ENCODE measurements at places on chromosomes 7 and 10.
A peak's percentile ranks its signal among the peaks of the same experiment; 100 is the strongest.

GRCh38 chr10:132311338-132311939, 3.7 kb upstream of the STK32C start:
- DNase-seq: peak; percentile 51

- no peak for DNase-seq
Measured at GRCh38 chr7:83451501-83452045, 197.4 kb downstream of the SEMA3E start.

- DNase-seq: no peak
Measured at GRCh38 chr10:91111060-91111459, 109.4 kb upstream of the PCGF5 start.

DNA sequence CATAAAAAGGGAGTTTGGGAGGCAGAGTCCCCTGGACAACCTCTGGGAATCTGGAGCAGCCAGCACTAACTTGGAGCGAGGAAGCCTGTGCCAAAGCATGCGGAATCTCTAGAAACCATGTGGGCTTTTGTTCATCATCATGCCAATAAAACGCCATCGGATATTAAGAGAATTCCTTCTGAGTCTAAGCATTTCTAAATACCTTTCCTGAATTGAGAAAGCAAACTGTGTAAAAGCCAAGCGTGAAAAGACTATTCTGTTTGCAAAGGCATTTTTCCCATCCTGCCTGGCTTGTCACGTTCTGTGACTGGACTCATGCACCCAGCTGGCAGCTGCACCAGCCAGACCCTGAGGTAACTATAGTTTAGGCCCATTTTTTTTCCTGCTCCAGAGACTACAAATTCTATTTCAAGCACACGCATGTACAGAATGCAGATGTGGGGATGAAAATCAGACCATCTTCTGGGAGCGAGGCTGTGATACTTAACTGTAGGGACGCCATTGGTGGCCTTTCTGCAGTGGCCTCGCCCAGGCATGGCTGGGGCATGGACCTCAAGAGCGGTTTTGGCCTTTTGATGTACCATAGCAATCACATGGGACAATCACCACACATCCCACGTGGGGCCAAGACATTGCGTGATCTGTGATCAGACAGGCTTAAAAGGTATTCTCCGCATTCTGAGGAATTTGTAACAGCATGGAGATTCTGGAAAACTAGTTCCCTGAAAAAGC, 218.9 kb downstream of the KIAA1217 start:
- DNase-seq: no peak

DNA sequence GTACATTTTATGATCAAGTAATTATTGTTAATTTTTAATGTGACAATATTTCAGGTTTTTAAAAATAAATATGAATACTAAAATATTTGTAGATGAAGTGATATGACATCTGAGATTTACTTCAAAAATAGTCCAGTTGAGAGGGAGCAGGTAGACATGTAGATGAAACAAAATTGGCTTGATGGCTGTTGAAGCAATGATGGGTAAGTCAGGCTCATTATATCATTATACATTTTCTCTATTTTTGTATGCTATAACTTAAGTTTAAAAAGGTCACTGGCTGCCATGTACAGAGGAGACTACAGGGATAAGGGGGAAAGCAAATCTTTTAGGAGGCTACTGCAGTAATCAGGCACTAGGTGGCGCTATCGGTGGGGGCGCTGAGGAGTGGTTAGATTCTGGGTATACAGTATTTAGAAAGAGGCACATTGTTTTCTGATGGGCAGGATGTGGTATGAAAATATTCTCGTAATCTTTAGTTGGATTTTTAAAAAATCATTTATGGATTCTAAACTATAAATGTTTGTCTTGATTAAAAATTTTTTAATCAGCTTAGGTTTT, 189.8 kb upstream of the IMMP2L start:
- peak; percentile 40 for DNase-seq

GRCh38 chr10:9294132-9294663, 1239.7 kb downstream of the GATA3 start:
- no peak for DNase-seq

DNA sequence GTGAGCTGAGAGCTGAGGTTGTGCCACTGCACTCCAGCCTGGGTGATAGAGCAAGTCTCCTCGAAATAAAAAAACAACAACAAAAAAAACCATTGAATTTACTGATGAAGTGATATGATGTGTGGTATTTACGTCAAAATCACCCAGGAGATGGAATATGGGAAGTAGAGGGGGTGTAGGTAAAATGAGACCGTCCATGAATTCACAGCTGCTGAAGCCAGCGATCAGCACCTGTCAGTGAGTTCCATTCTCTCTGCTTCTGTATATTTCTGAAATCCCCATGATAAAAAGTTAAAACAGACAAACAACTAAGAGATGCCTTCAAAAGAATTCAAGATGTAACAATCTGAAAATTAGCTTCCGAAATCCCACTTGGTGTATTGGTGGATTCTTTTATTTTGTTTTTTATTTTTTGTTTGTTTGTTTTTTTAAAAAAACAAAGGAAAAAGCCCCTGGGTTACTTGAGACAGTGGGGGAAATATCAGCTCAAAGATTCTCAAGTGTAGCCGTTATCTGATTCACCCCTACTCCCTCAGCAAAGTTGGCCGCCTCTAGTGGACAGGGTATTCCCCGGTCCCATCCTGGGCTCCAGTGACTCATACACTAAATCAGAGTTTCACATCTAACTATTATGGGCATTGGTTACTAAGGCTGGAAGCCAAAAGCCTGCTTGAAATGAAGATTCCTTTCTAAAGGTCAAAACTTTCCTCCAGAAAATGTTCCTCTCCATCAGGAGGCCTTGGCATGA, 76.4 kb downstream of the MAP3K8 start:
- peak; percentile 24 for DNase-seq

GRCh38 chr7:28293527-28293835, 112.9 kb upstream of the JAZF1 start:
- no peak for DNase-seq

DNA sequence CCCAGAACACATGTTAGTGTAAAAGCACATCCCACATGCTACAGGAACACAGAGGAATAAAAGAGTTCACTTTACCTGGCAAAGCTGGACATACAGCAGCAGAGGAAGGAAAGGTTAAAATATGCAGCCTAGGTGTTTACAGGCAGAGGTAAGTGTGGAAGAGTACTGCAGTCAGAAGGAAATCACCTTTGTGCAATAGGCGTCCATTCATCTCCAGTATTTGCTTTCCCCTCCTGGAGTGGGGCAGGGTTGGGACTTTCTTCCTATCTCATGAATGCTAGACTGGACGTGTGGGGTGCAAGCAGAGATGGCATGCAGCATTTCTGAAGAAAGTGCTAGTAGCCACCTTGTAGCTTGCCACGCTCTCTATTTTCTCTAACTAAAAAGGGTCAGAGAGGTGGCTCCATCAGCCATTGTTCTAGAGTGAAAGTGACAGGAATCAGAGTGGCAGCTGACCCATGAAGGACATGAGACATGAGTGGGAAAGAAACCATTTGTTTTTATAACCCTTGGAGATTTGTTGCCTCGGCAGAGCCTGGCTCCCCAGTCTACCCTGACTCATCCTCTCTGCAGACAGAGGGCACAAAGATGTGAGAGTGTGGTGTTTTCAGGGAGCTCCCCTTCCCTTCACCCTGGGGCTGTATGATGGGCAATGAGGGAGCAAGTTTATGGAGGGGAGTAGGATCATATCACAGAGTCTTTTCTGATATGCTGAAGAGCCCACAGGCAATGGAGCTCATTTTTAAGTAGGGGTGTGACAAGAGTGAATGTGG, 101.2 kb upstream of the SEC61G start:
- DNase-seq: no peak

DNA sequence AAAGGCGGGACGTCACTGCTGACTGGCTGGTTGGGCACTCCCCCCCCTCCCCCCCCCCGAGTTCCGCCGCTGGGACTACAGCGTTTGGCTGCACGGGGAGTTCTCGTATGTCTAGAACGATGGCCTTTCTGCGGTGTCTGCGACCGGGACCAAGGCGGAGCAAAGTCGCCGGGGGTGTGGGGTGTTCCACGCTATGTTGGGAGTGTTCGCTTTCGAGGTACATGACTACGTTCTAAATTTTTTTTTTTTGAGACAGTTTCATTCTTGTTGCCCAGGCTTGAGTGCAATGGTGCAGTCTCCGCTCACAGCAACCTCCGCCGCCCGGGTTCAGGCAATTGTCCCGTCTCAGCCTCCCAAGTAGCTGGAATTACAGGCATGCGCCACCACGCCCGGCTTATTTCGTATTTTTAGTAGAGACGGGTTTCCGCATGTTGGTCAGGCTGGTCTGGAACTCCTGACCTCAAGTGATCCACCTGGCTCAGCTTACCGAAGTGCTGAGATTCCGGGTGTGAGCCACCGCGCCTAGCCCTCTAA, 573 bp upstream of the IDI1 start:
- no peak for DNase-seq

GRCh38 chr7:31991846-31992245, 78.4 kb downstream of the PDE1C start:
- no peak for DNase-seq

GRCh38 chr7:44101966-44102845, 1.9 kb upstream of the AEBP1 start:
- no peak for DNase-seq

- DNase-seq: no peak
Measured at GRCh38 chr7:139651914-139652313, 125.9 kb downstream of the HIPK2 start.

GRCh38 chr7:106039486-106040060, 72.5 kb downstream of the SYPL1 start:
- no peak for DNase-seq

DNA sequence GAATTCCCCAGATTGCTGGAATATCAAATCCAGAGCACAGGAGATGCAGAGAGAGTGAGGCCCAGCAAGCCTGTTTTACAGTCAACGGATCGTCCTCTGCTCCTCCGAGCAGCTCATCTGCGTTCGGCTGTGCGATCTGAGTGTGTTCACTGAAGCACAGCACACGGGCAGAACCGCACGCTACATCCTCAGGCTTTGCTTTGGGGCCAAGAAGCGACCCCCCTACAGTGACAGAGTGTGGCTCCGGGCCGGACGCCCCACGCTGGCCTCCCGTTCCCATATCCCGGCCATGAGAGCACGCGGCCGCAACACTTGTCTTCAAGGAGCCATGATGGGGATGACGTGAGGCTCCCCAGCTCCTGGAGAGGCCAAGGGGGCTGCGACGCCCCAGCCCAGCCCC, 431.4 kb downstream of the DNAJB6 start:
- no peak for DNase-seq

- no peak for DNase-seq
Measured at GRCh38 chr7:876972-877311, 588 bp downstream of the GET4 start.

- DNase-seq: no peak
Measured at GRCh38 chr10:20271490-20271889, 455.3 kb downstream of the PLXDC2 start.

GRCh38 chr10:104910712-104911111, 269.6 kb downstream of the SORCS3 start:
- DNase-seq: no peak

DNA sequence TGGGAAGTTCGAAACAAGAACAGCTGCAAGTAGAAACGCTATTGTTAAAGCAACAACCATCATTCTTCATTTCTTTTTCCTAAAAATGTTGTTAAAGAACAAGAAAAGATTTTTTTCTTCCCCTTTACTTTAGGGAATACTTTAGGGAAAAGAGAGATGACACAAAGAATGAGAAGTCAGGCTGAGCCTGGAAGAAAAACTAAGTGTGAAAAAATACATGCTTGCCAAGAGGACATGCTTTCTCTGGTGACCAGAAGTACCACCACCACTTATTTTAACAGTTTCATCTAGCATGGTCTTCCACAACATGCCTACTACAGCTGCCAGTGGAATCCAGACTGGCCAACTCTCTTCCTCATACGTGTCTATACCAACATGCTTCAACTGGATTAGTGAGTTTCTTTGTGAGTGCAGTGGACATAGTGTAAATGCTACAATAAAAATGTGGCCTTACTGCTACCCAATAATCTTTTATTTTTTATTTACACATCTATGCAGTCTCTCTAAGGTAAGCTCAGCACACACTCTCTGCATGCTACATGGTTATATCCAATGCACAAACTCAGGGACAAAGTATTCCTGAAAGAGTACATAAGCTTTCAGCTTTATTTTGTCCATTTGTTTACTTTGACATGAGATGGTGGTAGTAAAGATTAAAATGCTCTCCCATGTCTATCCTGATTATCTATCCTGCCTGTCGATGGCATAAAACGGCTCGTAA, 196.2 kb downstream of the TAX1BP1 start:
- no peak for DNase-seq

DNA sequence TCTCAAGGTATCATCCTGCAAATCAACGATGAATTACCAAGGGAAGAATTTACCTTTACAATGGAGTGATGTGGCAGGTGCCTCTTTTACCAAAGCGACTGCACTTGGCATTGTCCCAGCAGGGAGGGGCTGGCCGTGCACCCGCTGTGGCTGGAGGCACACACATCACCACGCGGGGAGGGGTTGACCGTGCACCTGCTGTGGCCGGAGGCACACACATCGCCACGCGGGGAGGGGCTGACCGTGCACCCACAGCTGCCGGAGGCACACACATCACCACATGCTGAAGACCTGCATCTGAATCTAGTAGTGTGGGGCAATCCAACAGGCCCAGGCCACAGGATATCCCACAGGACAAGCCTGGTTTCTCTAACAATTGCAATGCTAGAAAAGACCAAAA, 493.5 kb downstream of the DNAJB6 start:
- no peak for DNase-seq

DNA sequence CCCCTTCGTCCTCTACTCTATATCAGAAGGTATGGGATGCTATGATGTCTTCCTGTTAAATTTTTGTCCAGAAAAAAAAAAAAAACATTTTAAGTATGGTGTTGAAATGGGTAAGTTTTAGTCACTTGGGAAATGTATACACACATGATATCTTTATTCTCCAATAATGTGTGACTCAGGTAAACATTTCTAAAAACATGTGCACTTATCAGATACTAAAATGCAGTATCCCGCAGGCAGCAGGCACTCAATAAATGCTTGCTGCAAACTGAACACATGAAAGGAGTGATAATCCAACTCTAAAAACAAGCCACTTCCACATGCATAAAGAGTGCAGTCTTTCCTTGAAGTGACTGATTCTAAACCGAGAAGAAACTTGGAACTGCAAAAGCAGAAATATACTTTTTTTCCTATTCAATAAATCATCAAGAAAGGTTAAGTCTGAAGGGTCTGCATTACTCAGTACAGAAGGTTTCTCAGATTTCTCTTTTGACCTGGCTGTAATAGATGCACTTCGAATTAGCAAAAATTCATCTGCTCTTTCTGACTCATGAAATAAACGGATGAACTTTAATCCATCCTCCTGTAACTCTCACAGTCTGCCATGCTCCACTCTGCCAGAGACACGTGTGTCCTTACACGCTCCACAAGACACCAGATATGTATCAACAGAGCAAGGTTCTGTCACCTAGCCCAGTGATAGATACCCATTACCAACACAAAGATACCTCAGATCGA, 84.0 kb downstream of the HIPK2 start:
- no peak for DNase-seq

Measured in stimulated activated effector memory CD8-positive, alpha-beta T cell treated with anti-CD3 and anti-CD28 coated beads, Interleukin-12 subunit alpha, Interleukin-12 subunit beta, amount 100 ng/mL, for 72 hours (primary cell).